Activated T-helper 9 cell treated with anti-CD3 and anti-CD28 coated beads, Interleukin-2, amount 50 U/mL, for 16 hours (primary cell): ENCODE measurements at places on chromosomes 16 and 17.
A peak's percentile ranks its signal among the peaks of the same experiment; 100 is the strongest.

GRCh38 chr16:55655897-55656681 lies at the start of gene SLC6A2:
Gene SLC6A2 (plus strand): TSS chr16:55655988. CDS start chr16:55656695, 707 bp downstream.
- no peak for DNase-seq

GRCh38 chr17:27778183-27778582 lies 22.1 kb downstream of the NOS2 start:
- no peak for DNase-seq

DNA sequence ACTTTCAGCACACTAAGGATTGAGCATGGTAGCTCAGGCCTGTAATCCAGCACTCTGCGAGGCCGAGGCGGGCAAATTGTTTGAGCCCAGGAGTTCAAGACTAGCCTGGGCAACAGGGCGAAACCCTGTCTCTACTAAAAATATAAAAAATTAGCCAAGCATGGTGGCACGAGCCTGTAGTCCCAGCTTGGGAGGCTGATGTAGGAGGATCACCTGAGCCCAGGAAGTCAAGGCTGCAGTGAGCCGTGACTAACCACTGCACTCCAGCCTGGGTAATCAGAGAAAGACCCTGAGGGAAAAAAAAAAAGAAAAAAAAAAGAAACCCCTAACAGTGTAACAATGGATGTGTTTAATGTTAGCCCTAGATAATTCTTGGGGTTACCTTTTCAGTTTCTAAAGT lies 24.0 kb downstream of the PARN start:
- no peak for DNase-seq

GRCh38 chr17:74345433-74346241 lies 16.0 kb downstream of the BTBD17 start:
- DNase-seq, result no peak

- no peak for DNase-seq
Measured at GRCh38 chr17:50172130-50172529, 6.3 kb downstream of the SGCA start.

DNA sequence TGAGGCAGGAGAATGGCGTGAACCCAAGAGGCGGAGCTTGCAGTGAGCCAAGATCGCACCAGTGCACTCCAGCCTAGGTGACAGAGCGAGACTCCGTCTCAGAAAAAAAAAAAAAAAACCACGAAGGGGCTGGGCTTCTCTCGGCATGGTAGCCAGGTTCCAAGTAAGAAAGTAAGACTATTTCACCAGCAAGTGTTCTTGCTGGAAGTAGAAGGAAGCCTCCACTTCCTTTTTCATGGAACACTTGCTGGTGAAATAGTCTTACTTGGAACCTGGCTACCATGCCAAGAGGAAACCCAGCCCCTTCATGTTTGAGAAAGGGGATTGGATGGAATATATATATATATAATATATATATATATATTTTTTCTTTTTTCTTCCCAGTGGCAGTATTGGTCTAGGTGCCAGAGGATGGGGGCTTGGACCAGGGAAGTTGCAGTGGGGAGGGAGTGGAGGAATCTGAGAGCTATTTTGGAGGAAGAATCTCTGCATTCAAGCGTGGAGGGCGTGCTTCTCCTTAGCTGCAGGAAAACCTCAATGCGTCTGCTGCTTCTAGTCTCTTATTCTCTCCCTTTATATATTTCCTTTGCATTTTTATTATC lies 7.2 kb upstream of the N4BP1 start:
- DNase-seq, result no peak

- DNase-seq, result no peak
Measured at GRCh38 chr16:65832679-65833078, 533.8 kb upstream of the CDH5 start.

GRCh38 chr16:57475711-57476339 lies 10.5 kb downstream of the DOK4 start:
- peak; percentile 71 for DNase-seq

- no peak for DNase-seq
Measured at GRCh38 chr16:88195911-88196465, 186.8 kb upstream of the ZNF469 start.

DNA sequence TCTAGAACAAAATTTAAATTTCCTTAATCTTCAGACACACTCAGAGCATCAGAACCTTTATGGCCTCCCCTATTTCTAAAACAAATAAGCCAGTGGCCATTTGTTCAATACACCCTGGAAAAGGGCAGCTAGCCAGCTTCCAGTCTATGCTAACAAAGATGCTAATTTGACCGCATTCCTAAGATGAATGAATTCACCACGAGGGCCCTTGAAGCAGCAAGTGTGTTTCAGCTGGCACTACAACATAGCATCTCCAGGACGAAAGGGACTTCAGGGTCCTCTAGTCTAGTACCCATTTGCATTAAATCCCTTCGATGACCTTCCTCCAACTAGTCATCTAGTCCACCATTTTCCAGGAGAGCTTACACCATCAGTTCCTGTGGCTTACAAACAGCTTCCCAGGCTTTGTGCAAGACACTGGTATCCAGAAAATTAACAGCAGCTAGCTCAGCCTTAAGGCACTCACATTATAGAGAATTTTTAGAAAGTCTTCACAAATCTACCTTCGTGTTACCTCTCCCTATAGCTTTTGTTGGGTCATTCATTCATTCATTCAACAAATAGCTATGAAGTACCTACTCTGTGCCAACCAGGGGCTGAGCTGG lies 10.9 kb downstream of the KRT37 start:
- DNase-seq, result no peak

- no peak for DNase-seq
Measured at GRCh38 chr17:58165981-58166380, 801 bp upstream of the OR4D2 start.

DNA sequence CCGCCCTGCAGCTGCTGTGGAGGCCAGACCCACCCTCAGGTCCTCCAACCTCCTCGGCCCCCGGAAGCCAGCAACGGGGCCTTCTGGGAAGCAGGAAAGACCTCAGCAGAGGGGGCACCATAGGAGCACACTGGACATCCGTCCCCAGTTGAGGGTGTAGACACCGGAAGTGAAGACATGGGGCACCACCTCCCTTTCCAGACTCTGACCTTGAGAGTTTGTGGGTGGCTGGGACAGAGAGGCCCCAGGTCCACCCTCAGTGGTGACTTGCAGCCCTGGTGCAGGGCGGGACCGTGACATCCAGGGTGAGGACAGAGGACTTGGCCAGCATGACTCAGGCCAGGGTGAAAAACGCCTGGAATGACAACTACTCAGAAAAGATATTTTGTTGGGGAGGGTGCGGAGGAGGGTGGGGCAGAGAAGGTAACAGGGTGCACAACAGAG lies 19.9 kb downstream of the CEP295NL start:
- DNase-seq, result no peak

DNA sequence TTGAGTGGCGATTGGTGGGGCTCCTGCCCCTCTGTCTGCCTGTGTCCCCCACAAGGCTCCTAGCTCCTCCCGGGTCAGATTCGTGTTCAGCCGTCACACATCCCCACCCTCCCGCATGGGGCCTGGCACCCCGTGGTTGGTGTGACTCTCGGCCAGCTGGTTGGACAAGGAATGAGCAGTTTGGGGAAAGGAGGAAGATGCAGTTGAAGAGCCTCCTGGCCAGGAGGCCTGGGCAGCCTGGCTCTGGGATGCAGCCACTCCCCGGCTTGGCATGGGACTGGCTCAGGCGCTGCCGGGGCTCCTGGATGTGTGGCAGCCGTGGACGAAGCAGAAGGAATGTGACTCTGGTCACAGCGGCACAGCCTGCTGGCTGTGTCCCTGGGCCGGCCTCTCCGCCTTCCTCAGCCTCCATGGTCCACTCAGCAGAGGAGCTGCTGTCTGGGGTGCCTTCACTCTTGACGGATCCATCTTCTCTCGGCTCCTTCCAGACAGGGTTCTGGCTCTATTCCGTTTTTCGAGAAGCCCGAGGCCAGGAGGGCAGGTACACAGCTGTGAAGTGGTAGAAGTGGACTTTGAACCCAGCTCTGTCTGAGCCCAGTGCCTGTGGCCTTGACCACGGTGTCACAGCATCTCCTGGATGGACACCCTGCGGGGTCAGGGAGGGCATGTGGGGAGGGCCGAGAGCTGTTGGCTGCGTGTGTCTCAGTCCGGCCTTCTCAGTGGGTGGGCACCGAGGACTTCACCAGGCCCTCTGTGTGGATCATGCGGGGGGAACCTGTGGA lies 2.1 kb downstream of the TRAF7 start:
- no peak for DNase-seq

- DNase-seq, result no peak
Measured at GRCh38 chr16:69078073-69078472, 27.4 kb upstream of the HAS3 start.

GRCh38 chr16:22312897-22313781 lies 15.9 kb downstream of the POLR3E start:
- DNase-seq, result no peak

DNA sequence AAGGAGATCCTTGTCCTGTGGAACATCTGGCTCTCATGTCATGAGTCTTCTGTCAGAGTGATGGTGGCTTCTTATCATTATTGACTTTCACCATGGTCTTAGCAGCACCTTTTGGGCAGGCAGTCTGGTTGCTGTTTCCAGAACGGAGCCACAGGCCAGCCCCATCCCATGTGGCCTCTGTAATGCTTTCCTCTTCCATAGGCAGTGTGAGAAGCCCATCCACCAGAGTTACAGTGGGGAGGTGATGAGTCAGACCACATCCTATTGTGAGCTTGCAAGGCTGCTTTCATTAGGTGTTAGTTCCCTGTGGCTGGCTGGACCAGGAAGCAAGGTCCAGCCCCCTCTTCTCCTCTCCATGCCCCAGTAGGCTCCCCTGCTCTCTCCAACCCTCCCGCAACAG lies 30.8 kb upstream of the SPACA3 start:
- no peak for DNase-seq

DNA sequence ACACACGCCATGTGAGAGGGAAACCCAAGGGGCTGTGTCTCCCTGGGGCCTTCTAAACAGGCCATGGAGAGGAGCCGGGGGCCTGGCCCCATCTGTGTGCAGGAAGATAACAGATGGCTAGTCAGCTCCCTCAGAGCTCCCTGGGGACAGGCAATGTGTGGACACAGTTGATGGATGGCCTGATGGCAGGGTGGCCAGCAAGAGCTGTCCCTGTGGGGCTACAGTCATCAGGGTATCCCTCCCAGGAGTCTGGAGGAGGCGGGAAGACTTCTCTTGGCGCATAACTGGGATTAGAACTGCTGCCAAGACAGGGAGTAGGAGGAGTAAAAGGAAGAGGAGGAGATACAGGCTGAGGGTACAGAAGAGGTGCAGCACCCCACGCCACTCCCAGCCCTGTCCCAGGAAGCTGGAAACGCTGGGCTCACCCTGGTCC lies 17.3 kb downstream of the MYO18A start:
- no peak for DNase-seq

- DNase-seq, result peak; percentile 59
Measured at GRCh38 chr16:4624827-4625559, 367 bp downstream of the MGRN1 start.

DNA sequence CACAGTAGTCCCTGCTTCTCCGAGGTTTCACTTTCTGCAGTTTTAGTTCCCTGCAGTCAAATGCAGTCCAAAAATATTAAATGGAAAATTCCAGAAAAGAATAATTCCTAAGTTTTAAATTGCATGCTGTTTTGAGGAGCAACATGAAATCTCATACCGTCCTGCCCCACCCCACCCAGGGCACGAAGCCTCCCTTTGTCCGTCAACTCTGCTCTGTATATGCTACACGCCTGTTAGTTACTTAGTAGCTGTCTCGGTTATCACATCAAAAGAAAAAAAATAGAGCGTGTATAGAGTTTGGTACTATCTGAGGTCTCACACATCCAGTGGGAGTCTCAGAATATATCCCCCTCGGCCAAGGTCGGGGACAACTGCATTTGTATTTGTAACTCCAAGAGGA lies 129.4 kb upstream of the NOL11 start:
- no peak for DNase-seq

DNA sequence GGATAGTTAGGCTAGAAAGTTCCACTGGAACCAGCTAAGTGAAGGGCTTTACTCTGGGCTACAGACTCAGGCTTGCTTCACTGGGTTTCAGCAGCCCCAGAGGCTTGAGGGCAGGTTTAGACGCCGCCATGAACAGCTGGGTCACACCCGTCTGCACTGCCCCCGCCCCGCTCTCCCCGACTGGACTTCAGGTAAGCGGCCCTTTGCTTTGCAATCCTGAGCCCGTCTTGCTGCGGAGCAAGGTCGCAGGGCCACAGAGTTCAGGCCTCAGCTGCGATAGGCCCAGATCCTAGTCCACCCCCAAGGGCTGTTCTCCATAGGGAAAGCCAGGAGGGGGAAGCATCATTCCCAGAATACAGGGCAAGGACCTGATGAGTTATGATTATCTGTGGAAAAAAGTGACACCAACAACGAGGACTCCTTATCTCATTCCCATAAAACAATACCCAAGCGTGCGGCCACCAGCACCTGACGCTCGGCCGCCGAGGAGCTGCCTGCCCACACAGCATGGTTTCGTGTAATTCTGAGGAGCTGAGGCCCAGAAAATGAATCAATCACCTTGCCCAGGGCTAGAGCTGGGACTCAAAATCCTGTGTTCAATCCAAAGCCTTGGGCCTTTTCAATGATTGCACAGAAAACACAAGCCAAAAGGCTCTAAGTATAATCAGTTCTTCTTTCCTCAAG lies 20.4 kb downstream of the MEAK7 start:
- DNase-seq, result no peak

- DNase-seq, result no peak
Measured at GRCh38 chr16:53092284-53092683, 37.5 kb downstream of the CHD9 start.

GRCh38 chr17:3813171-3813570 lies 12.2 kb upstream of the ITGAE start:
- DNase-seq, result no peak

DNA sequence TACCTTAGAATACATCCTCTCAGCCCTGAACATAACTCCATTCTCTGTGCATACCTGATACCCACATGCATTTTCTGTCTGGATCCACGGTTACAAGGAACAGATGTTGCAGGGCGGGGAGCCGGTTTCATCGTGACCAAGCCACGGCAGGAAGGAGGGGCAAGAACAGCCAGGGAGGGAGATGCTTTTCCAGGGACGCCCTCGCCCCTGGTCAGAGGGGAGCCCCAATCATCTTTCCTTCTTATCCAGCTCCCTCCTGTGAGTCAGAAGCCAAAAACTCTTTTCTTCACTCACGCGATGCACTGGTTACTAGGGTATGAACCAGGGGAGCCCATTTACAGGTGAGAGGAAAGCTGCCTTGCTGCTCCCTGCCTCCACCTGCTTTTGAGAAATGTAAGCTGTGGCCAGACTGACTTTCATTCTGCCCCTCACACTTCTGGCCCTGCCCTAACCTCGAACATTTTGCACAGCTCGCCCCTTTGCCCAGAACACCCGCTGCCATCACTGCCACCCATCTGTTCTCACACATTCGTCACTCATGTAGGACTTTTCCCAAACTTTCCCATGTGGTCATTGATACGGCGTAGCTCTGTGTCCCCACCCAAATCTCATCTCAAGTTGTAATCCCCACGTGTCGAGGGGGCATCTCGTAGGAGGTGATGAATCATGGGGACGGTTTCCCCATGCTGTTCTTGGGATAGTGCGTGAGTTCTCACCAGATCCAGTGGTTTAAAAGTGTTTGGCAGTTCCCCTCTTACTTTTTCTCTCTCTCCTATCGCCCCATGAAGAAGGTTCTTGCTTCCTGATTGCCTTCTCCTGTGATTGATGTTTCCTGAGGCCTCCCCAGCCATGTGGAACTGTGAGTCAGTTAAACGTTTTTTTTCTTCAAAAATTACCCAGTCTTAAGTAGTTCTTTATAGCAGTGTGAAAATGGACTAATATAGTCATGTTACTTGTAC lies 20.5 kb downstream of the FOXL1 start:
- DNase-seq, result no peak
